ENCODE measurements at places on chromosomes 2 and 18.
A peak's percentile ranks its signal among the peaks of the same experiment; 100 is the strongest.

- DNase-seq: no peak
Measured at GRCh38 chr2:230931556-230932231, 6.7 kb upstream of the GPR55 start.

DNA sequence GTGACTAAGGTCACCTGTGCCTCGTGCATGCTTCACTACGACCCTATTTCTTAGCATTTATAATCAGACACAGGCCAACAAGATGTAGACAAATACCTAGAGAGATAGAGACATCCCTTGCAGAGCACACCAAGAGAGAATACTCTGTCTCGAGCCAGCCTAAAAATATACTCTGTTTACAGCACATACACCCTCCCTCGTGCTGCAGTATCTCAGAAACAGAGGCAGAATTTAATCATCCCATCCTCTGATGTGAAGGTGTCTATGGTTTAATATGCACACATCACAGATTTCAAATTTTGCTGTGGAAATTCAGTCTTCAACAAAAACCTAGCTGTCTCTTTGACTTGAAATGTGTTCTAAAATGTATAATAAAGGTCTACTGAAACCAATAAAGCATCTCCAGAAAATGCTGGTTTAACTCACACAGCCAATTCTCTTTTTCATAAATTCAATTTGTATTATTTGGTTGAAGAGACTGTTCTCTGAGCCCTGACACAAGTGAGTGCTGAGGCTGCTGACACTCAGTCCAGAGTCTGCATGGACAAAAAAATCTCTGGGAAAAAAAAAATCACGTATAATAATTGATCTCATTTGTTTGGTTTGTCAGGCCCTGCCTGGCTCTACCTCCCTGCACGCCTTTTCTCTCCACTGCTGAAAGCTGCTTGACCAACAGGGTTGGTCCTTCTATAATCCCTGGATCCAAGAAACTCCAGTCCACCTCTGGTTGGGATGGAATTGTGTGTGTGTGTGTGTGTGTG, 142.0 kb upstream of the FSHR start:
- no peak for DNase-seq

- DNase-seq: peak; percentile 13
Measured at GRCh38 chr2:119716284-119716672, 37.3 kb downstream of the TMEM177 start.

- no peak for DNase-seq
Measured at GRCh38 chr2:219099329-219099728, 38.6 kb upstream of the IHH start.

GRCh38 chr2:178579006-178579405, 98.7 kb downstream of the PLEKHA3 start:
- no peak for DNase-seq

GRCh38 chr2:18722101-18722500, 132.7 kb upstream of the NT5C1B start:
- no peak for DNase-seq

DNA sequence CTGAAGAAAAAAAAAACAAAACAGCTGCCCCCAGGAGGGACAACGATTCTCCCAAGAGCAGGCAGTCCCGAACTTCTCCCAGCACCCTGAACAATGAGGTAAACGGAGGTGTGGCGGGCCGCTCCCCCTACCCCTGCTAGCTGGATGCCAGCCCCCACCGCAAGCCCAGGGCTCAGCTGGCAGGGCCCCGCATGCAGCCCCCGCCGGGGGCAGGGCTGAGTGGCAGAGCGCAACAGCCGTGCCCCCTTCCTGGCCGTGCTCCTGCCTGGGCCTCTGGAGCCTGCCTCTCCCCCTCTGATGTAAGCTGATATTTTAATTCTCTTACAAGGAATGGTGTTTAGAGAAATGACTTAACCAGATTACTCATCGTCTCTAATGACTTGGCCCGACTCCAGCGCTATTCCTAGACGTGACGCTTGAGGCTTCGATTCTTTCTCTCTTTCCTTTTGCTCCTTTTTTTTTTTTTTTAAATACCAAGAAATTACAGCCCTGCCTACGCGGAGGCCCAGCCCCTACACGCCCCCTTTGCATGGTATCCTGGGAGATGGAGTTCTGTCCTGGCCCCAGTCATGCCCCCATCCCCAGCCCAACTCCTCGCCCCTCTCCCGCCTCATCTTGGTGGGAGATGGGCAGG, 4.6 kb upstream of the ARID5A start:
- peak; percentile 88 for DNase-seq

DNA sequence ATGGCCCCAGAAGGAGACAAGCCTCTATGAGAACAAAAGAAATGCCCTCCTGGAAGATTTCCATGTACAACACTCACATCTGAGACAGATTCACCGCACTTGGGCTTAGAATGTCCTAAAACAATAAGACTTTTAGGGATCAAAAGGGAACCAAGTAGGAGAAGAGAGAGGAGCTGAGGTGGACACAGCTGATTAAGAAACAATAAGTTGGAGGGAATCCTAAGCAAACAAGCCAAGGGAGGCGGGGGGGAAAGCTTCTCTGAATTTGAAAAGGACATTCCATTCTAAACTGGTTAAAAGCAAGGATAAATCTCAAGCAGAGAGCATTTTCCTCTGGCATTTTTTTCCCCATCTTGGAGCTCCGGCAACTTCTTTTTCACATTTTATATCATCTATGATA, 9.9 kb downstream of the ACVR1 start:
- no peak for DNase-seq
